NCI-H1694 (cell line): ENCODE measurements at places on chromosomes 7 and 10.
A peak's percentile ranks its signal among the peaks of the same experiment; 100 is the strongest.

GRCh38 chr10:14971867-14972448 is 12.8 kb downstream of the MEIG1 start:
- peak; percentile 1 for DNase-seq

GRCh38 chr7:78146546-78146945 is 348.0 kb downstream of the PHTF2 start:
- DNase-seq = no peak

DNA sequence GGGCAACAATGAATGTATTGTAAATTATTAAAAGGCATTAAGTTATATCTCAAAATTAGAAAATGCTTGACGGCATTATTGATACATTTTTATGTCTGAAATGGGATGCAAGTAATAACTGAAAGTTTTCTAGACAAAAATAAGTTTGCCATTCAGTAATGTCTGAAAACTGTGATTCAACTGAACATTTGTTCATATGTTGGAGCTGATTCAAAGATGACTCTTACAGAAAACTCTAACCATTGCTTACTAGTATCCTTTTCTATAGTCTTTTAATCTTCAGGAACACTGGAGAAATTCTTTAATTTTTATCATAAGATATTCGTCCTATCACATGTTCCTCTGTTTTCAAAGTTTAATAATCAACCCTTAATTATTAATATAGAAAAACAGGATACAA is 71.1 kb upstream of the TFEC start:
- no peak for DNase-seq

GRCh38 chr10:2703953-2704352 is 363.4 kb upstream of the PFKP start:
- no peak for DNase-seq

DNA sequence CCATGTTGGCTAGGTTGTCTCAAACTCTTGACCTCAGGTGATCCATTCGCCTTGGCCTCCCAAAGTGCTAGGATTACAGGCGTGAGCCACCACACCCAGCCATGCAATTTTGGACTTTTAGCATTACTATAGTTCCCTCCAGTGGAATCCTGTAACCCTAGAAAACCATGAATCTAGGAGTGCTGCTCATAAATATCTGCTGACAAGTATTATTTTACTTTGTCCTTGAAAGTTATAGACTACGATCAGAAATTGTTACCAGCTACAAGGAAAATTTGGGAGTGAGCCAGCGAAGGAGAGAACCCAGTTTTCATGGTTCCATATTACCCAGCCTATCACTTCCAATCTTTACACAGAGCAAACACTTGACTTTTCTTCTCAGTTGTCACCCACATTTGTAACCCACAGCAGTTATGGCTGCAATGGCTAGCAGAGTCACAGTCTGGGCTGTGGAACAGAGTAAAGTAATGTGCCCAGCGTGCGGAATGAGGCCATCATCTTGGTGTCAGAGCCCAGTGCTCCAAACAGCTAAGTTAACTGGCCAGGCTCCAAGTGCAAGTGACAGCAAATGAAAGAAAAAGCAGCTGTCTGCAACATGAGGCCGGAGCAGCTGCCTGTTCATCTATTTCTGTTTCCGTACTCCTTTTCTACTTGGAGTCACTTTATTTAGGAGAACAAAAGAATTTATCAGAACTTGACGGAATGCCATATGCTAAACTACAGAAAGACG is 29.9 kb downstream of the ZC3HC1 start:
- DNase-seq = no peak

DNA sequence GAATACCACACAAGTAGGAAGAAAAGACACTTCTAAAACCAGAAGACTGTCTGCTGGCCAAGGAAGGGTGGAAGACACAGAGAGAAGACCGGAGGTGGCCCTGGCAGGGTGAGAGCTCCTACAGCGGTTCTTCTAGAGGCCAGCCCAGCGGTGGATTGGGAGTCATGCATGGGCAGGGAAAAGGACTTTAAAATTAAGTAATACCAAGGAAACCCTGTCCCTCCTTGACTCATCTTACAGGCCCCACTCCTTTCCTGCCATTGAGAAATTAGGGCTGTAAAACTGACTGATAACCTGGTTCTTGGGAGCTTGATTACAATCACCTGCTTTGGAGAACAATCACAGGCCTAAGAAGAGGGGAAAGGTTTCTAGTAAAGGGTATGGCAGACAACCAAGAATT is 16.1 kb downstream of the CALML3 start:
- no peak for DNase-seq

GRCh38 chr10:6558759-6559461 is 21.2 kb downstream of the PRKCQ start:
- DNase-seq = no peak

DNA sequence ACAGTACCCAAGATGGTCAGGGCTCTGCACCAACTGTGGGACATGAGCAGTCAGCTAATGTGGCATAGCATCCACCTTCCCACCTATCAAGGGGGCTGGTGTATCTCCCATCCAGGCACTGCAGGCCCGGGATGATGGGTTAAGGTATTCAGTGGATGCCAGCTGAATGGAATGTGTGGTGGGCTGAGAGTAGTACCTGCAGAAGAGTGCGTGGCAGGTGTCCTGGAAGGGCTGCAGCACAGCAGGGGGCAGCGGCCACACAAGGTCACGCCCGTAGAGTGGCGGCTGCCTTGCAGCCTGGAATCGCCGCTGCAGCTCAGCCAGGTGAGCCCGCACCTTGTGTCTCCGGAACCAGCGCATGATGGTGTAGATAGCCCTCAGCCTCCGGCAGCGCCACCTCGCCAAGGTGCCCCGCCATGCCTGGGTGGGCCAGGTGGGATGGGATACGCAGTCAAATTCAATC is 13.3 kb downstream of the MYO1G start:
- DNase-seq = no peak

DNA sequence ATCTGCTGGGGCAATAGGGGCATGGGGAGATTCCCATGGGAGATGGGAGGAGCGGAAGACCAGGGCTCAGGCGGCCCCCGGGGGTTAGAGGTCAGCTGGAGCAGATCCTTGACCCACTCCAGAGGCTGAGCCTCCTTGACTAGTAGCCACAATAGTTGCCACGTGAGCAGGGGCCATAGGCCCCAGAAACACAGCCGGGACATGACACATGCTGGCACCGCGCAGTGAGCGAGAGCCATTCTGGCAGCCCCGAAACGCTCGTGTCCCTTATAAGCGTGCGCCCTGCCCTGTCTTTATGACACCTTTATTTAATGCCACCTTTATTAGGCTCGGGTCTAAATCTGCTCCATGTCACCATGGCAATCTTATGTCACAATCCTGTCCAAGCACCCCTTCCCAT is 11.0 kb upstream of the ACBD5 start:
- no peak for DNase-seq

- DNase-seq = no peak
These were observed 5.5 kb downstream of the GPR146 start for GRCh38 chr7:1049801-1050200.

- DNase-seq = no peak
These were observed 32.9 kb downstream of the PROSER2 start for GRCh38 chr10:11856089-11856488.

DNA sequence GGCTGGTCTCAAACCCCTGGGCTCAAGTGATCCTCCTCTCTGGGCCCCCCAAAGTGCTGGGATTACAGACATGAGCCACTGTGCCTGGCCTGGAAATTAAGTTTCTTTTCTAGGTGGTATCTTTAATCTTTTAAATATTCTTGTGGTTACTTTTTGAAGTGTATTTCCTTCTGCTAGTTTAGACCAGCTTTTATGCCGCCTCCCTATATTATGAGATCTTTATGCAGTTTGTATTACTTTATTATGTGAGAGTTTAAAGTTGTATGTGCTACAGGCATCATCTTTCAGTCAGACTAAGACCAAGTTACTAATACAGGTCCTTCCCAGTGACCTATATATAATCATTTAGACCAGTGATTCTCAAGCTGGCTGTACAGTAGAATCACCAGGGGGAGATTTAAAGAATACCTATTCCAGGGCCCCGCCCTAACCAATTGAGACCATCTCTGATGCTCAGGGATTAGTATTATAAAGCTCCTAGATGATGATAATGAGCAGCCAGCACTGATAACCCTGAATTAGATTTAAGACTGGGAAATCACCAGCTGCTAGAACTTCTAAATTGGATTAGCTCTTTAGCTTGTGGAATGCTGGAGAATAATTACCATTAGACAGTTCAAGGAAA is 11.3 kb downstream of the INPP5F start:
- DNase-seq = no peak

DNA sequence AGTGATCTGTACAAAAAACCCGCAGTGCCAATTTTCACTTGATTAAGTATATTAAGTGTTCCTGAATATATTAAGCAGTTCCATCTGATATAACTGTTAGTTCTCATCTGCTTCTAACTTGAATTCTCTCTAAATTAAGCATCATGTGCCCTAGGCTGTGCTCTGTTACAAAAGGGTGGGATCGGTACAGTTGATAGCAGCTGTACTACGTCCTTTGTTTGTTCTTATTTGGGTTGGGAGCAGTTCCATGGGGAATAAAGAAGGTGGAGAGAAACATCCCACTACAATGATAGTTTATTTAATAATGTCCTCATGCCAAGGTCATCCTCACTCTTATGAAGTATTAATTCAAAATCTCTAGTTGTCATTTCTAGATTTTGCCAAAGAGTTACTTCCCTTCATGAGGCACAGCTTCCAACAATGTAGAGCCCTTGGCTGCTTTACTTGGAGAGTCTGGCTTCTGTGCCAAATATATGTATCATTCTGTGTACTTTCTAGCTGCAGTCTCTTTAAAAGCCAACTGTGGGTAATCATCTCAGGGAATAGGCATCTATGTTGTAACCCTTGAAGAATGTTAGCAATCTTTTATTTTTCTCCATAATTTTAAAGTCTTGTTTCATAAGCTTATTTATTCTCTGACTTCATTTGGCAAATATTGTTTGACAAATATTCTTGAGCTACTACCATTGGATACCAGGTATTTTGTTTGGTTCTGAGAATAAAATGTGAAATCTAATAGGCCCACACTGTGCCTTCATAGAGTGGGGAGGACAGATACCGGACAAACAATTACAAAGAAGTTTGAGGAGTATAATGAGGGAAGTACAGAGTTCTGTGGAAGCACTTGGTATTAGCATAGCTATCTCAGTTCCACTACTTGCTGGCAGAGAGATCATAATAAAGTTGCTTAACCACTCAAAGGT is 22.4 kb upstream of the AHR start:
- DNase-seq = no peak

GRCh38 chr10:6218692-6219493 is 16.2 kb downstream of the PFKFB3 start:
- no peak for DNase-seq

DNA sequence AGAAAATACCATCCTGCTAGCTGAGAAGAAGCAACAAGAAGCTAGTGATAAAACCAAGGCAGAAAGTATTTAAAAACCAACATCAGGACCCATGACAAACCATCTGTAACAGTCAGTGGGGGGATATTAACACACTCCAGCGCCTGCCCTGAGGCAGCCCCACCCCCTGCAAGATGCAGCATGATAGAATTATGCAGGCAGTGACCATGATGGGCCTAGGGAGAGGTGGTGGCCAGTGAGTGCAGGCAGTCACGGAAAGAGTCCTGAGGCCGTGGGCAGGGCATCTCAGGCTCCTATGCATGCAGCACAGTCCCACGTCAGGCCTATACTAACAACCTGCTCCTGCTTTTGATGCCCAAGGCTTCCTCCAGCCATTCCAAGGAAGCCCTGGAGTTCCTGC is 686.9 kb downstream of the GRID1 start:
- DNase-seq = no peak

DNA sequence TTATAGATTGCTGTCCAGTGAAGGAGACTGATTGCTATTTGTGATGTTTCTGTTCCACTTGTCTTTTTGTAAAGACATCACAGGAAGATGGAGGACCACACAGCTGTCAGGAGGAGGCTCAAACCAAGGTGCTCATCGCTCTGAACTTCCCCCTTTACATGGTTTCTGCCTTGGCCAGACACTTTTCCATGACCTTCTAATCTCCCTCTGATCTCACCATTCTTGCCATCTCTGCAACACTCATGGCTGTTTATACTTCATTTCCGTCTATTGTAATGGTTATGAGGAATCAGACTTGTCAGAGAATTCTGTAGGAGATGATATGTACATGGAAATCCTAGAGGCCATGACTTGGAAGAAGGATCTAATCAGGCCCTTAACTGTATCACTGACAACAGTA is 1.7 kb upstream of the TAS2R5 start:
- DNase-seq = no peak

- DNase-seq = no peak
These were observed 254.3 kb upstream of the NPVF start for GRCh38 chr7:25482631-25483030.

- DNase-seq = no peak
These were observed 254.8 kb downstream of the INHBA start for GRCh38 chr7:41448104-41448503.

DNA sequence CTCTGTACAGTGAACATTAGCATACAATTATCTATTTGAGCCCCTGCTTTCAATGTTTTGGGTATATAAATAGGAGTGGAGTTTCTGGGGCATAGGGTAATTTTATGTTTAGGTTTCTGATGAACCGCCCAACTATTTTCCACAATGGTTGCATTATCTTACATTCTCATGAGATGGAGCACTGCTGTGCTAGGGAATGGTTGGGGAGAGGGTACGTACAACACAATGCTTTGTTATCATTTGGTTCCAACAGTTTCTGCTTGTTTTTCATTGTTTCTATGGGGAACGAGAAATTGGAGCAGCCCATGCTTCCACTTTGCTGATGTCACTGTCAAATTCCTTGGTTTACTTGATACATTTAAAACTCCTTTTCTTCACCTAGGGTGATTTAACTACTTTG is 1115.3 kb downstream of the REEP3 start:
- DNase-seq = no peak

DNA sequence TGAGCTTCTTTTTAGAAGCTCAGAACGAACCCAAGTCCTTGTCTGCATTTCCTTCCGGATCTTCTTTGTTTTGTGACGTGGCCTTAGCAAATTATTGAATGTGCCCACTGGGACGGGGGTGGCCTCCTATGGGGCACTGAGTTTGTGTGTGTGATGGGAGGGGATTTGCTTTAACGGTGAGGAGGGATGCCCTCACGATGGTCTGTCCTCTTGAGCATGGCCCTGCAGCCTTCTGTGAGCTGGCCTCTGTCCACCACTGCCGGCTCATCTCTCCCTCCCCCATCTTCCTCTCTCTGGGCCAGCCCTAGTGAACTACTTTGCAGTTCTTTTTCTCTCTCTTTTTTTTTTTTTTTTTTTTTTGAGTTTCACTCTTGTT is 62.9 kb upstream of the MKRN1 start:
- no peak for DNase-seq

DNA sequence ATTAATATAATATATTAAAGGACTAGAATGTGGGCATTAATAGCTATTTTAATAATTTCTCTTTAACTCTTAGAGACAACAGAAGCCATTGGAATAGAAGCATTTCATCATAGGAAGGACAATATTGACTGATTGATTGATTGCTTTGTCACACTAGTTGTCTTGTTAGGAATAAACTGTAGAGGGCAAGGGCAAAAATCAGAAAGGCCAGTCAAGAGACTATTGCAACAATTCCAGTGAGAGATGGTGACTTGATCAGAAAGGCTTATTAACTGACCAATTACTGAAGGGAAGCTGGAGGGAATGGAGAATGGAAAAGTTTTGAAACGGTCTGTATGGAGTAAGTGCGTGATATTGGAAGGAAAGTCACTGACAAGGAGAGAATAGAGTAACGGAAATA is 87.3 kb downstream of the RUNDC3B start:
- DNase-seq = no peak
